HCT116 (cell line): ENCODE measurements at places on chromosomes 16 and 17. TPM values are rescaled to one million over a fixed set of nuclear protein-coding genes. Genes with fewer than 3 reads are reported as not detected.

DNA sequence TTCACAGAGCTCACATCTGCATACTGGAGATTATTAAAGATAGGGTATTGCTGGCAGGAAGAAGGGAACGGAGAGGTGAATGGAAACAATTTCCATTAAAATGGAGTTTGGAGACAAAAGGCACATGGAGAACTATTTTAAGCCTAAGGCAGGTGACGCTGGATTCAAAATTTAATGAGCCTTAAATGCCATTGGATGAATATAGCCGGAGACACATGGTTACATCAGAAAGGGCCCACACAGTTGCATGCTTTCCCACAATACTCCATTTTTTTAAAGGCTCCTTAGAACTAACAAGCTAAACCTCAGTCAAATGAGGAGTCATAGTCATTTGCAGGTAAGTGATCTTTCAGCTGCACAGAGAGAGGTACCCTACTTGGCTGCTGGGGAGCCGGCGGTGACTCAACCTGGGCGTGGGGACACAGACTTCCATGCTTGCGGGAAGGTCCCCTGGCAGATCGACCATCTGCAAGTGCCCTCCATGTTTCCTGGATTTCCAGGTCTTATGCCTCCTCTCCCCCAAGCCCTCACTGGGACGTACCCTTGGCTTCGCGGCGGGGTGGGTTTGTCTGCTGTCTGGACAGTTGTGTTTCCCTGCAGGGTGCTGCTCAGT lies 259.2 kb downstream of the CBLN1 start:
- no peak for DNase-seq

DNA sequence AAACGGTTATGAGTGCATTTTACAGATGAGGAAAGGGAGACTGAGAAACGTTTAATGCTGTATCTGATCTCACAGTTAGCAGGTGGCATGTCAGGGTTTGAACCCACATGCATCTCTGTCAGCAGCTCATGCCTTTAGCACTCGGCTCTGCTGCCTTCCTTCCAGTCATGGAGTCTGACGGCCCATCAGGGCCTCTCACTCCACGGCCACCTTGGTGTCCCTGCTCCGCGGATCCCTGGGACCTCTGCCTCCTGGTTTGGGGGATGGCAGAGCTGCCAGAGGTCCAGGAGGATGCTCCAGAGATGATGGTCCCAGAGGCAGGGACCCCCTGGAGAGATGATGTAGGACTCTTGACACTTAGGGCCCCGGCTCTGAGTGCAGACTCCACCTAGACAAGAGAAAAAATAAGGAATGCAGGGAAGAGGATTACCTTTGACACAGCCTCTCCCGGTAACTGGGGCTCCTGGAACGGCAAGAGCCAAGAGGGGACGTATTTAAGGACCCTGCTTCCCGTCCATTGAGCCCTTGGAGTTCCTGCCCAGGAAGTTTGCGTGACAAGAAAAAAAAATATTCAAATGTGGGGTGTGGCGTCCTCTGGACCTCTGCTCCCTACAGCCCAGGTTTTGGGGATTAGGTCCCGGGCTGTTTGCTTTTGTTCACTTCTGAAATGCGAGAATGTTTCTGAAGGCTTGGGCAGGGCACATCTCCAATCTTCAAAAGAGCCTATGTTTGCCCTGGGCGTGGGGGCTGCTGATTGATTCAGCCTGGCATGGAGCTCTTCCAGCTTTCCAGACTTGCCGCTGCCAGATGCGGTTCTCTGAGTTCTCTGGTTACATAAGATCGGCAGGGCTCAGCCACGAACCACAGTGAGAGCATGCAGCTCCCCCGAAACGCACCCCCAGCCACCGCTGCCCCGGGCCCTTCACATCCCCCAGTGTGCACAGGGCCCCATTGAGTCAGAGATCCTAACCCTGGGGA lies at the start of gene ALDH3A1:
Gene ALDH3A1, minus strand, starts transcription at position 470 of the 978 bp plus-strand sequence. CDS start 3,169 bp downstream, outside the sequence.
- no peak for DNase-seq

- DNase-seq = no peak
These were observed 8.4 kb downstream of the SRL start for GRCh38 chr16:4233431-4233830.

DNA sequence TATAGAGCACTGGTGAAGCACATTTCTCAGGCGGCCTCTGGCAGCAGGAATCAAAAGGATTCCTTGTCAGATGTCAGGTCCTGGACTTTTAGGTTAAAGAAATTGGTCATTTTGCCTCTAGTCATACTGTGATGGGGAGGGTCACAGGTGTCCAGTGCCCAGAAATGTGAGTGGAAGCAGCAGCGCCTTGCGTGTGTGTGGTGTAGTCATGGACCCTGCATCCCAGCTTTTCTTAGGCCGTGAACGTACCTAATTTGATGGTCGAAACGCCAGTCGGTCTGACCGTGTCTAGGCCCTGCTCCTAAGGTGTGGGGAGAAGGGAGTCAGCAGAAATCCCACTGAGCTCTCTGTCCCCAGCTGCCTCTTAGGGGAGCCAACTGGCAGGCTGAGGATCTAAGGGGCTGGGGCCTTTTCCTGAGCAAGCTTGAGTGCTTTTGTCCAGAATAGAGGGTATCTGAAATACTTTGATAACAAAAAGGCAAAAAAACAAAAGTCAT lies 32.0 kb downstream of the POLR3E start:
- DNase-seq = no peak

DNA sequence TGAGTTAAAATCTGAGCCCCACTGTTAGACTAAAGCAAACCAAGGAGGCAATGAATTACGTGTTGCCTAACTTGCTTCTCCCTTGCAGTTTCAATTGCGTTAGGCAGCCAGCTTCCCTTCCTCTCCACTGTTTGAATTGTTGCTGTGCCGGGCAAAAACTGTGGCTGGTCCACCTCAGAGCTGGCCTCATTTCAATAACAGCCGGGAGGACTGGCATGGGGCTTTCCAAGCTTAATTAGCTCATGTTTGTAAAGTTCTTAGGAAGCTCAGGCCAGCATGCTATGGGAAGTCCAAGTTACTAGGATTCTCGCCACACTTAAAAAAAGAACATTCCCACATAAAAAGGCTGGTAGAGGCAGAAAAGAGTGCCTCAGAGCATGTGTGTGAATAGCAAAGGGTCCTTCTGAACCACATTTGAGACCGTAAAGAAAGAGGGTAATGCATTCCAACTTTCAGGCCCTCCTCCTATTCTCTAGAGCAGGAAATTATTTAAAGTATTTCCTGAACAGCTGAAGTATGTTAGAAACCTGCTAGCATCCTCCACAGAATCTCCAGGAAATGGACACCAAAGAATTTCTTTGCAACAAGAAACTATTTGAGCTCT lies 79.0 kb upstream of the SMURF2 start:
- no peak for DNase-seq

DNA sequence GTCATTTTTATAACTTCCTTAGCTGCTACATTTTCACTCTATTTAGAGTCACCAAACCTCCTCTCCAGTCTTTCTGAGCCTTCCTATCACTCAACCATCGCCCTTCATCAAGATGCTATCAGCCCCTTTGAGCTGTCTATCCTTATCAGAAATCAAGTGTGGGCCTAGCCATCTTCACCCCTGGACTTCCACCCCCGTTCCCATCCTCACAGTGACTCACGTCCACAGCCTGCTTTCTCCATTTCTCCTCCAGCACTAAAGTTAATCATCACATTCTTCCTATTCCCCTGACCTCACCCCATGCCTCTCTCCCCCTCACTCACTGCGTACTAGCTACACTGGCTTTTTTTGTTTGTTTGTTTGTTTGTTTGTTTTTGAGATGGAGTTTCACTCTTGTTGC lies 2.4 kb upstream of the TEKT3 start:
- no peak for DNase-seq

DNA sequence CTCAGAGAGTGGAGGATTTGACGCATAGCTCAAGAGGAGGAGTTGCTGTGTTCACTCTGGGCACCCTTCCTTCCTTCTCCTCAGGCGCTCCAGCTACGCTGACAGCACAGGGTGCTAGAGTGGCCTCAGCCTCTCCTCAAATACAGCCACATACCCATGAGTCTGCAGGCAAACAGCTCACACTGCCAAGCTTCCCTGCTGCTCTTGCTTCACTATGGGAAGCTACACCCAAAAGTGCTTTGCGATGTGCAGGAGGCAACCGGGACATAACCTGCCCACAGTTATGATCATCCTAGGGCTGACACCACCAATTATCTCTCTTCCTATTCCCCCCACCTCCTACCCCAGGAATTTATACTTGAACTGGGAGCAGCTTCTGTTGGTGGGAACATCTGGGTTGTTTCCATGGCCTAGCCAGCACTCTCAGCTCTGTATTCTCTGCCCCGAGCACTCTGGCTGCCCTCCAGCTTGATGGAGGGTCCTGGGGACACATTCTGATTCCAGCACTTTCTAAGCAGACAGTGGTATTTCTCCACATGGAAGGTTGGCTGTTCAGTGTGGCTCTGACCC lies 40.3 kb upstream of the SREBF1 start:
- no peak for DNase-seq

The EPX gene
- total RNA-seq = not detected

- DNase-seq = no peak
These were observed 469 bp downstream of the GPRC5C start for GRCh38 chr17:74432424-74432690.

DNA sequence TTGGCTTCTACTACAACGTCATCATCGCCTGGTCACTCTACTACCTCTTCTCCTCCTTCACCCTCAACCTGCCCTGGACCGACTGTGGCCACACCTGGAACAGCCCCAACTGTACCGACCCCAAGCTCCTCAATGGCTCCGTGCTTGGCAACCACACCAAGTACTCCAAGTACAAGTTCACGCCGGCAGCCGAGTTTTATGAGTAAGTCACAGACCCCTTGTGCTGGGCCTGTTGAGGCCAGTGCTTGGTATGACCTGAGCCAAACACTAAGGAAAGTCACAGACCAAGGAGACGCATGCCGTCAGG lies 16.1 kb downstream of the SLC6A2 start:
- DNase-seq = no peak

The BPTF gene
- total RNA-seq = 114 TPM

DNA sequence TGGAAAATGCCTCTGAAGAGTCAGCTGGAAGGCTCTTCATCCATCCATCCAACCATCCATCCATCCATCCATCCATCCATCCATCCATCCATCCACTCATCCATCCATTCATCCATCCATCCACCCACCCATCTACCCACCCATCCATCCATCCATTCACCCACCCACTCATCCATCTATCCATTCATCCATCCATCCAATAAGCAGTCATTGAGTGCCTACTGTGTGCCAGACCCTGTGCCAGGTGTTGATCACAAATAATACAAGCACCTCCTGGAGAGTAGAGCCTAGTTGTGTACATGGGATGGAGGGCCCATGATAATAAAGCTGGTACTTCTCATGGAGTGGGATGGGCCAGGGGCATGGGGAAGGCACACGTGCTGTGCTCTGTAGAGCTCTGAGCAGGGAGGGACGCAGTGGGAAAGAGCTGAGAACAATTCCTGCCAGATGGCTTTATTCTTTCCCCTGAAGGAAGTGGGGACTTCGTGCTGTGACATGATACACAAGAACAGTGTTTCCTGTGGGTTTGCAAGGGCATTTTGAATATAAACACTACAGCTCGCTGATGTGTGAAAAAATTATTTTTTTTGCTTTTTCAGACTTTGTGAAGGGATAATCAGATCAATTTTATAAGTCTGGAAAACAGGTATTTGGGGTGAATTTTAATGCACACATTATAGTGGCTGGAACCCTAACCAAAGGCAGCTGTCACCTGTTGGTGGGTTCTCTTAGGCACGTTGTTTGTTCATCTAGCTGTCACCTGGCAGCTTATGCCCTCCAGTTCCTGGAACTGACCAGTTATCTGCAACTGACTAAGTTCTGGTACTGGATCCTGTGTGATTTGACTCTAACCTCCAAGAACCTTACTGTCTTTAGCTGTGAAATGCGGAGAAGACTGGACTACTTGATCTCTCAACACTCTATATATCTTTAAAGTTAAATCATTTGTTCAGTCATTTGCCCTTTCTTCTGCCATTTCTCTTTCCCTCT lies 61.3 kb downstream of the PRKCB start:
- DNase-seq = no peak

- no peak for DNase-seq
These were observed 93.4 kb downstream of the SSH2 start for GRCh38 chr17:29836643-29837042.

The SPNS3 gene
- total RNA-seq = 0.37 TPM

DNA sequence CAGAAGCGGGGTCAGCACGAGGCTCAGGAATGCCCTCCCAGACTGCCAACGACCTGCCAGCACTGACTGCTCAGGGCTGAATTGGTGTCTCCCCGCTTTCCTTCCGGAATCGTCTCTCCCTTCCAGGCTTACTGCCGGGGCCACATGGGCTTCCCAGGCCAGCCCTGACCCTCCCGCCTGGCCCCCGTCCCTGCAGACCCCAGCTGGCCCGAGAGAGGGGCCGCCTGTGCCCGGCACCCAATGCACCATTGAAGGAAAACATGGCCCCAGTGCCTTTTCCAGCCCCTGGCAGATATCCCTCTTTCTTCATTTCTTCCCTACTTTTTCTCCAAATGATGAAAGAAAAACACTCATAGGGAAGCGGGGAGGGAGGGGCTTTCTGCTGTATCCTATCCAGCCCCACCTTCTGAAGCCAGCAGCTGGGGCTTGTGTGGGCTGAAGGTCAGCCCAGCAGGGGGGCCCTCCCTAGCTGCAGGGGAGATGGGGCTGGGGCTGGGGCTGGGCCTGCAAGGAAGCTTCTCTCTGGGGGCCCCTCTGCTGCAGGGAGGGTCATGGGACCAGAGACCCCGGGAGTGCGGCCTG lies 25.9 kb downstream of the ZNF469 start:
- DNase-seq = no peak
